ENCODE measurements at places on chromosomes 11 and 22. TPM values are rescaled to one million over a fixed set of nuclear protein-coding genes. Genes with fewer than 3 reads are reported as not detected.

DNA sequence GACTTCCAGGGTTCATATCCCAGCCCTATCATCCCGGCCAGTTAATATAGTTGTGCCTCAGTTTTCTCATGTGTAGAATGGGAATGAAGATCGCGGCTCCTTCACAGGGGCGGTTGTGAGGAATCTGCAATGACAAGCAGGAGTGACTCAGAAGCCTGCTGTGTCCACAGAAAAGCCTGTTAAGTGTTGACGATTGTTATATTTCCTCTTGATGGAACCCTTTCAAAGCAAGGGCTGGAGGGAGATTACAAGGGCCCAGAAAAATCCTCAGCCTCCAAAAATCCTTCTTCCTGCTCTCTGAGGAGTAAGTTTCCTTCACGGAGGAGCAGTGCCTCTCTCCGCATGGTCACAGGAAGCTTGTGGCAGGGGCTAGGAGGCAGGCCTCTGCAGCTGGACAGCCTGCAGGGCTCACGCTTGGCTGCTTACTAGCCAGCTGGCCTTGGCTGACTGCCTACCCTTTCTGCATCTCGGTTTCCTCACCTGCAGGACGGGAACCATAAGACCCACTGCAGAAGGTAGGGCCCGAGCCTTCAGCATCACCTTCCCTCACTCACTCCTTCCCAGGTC lies 63.4 kb downstream of the CACNG2 start:
- DNase-seq, result no peak

- DNase-seq, result no peak
These were observed 12.7 kb downstream of the ANO3 start for GRCh38 chr11:26344647-26345046.

DNA sequence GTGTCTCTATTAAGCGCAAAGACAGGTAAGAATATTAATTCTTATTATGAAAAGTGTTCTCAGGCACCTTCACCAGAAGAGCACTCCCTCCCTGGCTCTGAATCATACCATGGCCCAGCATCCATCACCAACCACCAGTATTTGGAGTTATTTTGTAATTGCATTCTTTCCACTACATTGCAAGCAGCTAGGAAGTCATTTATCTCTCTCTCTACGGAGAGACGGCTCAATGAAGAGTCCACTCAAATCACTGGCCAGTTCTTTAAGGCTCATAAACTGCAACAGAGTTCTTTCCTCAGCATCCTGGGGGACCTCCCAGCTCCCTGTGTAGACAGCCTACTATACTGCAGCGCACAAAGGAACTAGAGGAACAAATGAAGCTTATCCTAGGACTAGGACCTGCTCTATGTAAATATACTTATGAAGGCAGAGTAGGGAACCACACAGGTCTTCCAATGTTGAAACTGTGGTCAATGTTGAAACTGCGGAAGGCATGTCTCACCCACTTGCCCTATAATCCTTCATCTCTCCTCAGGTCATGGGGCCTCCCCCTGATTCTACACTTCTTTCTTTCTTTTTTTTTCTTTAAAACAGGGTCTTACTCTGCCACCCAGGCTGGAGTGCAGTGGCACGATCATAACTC lies 63.4 kb downstream of the AAMDC start:
- no peak for DNase-seq

The GDPD4 gene
- total RNA-seq, result not detected

The ZFPL1 gene
- total RNA-seq, result 55.3 TPM

Data from osteocyte (in vitro differentiated cells).